ENCODE measurements at places on chromosomes 1 and 21.

GRCh38 chr21:18151046-18151445 is 93.6 kb upstream of the CHODL start:
- DNase-seq: no peak

GRCh38 chr1:96233422-96233821 is 488.2 kb upstream of the PTBP2 start:
- DNase-seq: peak; percentile 11

- DNase-seq: no peak
Observed at GRCh38 chr1:107183011-107183410, 42.2 kb downstream of the NTNG1 start.

- DNase-seq: no peak
Observed at GRCh38 chr1:116488071-116488470, 82.8 kb downstream of the CD58 start.

DNA sequence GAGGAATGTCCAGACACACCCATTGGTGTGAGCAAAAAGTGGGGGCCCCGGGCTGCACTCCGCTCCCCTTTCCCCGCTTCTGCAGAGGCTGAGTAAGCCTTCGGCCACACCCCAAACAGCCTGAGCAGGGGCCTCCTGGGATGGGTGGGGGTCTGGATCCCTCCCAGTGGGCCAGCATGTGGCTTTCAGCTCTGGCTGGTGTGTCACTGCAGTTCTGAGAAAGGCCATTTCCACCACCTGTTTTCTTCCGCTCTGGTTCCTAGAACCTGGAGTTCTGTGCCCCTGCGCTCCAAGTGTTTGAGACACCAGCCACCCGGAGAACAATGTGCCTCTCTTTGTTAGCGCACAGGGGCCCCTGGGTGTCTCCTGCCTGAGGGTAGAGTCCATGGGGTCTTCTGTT is 30.9 kb downstream of the SLC37A1 start:
- DNase-seq: no peak

- no peak for DNase-seq
Observed at GRCh38 chr1:218201601-218202000, 83.5 kb upstream of the RRP15 start.

DNA sequence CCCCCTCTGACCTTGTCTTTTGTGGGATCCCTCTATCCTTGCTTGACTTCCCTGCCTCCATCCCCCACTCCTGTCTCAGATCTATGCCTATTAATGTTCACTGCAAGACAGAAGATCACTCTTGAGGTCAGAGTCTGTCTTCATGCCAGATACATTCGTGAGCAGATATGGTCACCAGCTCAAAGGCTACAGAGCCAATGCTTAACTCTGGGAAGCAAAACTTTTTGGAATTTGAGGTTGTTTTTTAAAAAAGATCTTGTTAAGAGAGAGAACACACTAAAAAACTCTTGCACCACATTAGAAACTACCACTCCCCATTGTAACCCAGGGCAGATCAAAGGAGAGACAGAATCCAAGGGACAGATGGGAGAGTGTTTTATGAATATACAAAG is 17.1 kb upstream of the A3GALT2 start:
- DNase-seq: peak; percentile 33

- no peak for DNase-seq
Observed at GRCh38 chr1:41700986-41701535, 216.6 kb upstream of the EDN2 start.

- DNase-seq: no peak
Observed at GRCh38 chr1:223793716-223794115, 52.0 kb downstream of the TP53BP2 start.

- no peak for DNase-seq
Observed at GRCh38 chr1:39701049-39701439, 9.8 kb upstream of the HPCAL4 start.

DNA sequence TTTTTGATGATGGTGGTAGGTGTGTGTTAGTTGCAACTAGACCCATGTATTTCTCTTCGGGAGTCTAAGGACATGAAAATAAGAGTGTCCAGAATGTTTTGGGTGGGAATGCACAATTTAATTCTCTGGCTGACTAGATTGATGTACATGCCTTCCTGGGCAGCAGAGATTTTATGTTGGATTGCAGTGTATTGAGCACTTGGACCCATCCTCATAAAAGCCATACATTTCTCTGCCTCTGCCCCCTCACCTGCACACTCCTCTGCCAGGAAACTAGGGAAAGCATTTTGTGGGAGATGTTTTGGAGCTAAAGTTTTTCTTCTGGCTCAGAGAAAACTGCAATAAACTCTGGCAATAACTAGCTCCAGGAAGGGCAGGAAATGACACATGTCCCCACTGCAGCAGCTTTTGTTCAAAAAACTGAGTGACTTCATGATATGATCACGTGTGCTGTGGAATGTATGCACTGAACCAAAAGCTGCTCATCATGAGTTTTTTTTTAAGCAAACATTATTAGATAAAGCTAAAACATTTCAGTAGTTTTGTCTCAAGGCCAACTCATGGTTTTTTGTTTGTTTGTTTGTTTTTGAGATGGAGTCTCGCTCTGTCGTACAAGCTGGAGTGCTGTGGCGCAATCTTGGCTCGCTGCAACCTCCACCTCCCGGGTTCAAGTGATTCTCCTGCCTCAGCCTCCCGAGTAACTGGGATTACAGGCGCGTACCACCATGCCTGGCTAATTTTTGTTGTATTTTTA is 17.6 kb downstream of the RIT1 start:
- DNase-seq: peak; percentile 85
